Progenitor cell of endocrine pancreas (in vitro differentiated cells): ENCODE measurements at places on chromosomes 2 and 18. TPM values are rescaled to one million over a fixed set of nuclear protein-coding genes. Genes with fewer than 3 reads are reported as not detected.

DNA sequence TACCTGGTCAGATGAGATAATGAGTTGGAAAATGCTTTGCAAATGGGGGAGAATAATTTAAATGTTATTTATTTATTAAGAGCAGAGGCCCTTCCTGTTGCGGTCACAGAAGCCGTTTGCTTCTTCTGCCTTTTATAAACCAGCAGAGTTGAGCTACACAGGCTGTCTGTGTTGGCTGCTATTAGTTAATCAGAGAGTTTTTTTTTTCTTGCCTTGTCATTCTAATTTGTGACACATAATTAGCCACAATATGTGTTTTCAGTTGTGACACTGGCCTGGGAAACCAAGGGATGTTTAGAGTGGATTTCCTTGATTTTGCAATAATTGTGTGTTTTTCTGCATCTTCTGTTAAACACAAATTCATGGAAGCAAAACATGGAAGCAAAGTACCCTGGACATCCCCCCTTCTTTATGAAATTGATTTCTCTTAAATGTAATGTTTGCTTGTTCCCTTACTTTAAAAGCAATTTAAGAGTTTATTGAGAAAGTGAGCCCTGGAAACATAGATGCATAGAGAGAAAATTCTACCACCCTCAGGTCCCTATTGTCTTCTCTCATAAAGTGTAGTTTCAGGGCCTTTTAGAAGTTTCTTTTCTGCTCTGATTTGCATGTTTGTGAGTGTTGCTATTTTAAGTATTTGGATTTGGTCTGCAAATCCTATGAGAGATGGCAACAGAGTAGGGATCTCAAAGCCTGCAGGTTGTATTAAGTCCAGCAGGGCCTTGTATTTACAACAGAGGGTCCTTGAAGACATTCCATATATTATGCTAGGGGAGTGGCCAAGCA lies 22.8 kb upstream of the IL37 start:
- H3K27me3 ChIP-seq, result no peaks in the 10 kb centered on the region
- no peak overlapping the region for H3K27ac ChIP-seq
- H3K36me3 ChIP-seq, result no peaks in the 10 kb centered on the region
- H3K4me1 ChIP-seq, result no peaks in the 10 kb centered on the region
- no peak overlapping the region for H3K4me3 ChIP-seq
- no peak for DNase-seq

The ZNF519 gene
- 26.2 and 27.4 TPM in 2 replicates for total RNA-seq

The RND3 gene
- total RNA-seq, result 40.3 and 42.5 TPM in 2 replicates

GRCh38 chr2:186101616-186102015 lies 363.0 kb downstream of the FSIP2 start:
- H3K27me3 ChIP-seq, result no peaks in the 10 kb centered on the region
- no peak overlapping the region for H3K4me3 ChIP-seq
- H3K36me3 ChIP-seq, result no peaks in the 10 kb centered on the region
- no peak overlapping the region for H3K27ac ChIP-seq

The RGPD5 gene
- total RNA-seq, result 83.1 and 107 TPM in 2 replicates

The CDKL4 gene
- 1.2 and 2.0 TPM in 2 replicates for total RNA-seq

The UGT1A10 gene
- not detected in 2 replicates for total RNA-seq

GRCh38 chr18:32878436-32878835 lies 105.6 kb upstream of the KLHL14 start:
- no peak overlapping the region for H3K4me3 ChIP-seq
- DNase-seq, result no peak
- H3K36me3 ChIP-seq, result no peaks in the 10 kb centered on the region
- H3K4me1 ChIP-seq, result peaks cover 2% of the 10 kb centered on the region
- H3K27me3 ChIP-seq, result no peaks in the 10 kb centered on the region
- no peak overlapping the region for H3K27ac ChIP-seq

- no peak overlapping the region for H3K27ac ChIP-seq
- no peak for DNase-seq
- no peaks in the 10 kb centered on the region for H3K4me1 ChIP-seq
- no peaks in the 10 kb centered on the region for H3K36me3 ChIP-seq
Measured at GRCh38 chr18:68608851-68609490, 105.9 kb downstream of the TMX3 start.
